ENCODE measurements at places on chromosomes 6 and 20. TPM values are rescaled to one million over a fixed set of nuclear protein-coding genes. Genes with fewer than 3 reads are reported as not detected.

- DNase-seq, result no peak
Observed at GRCh38 chr6:149698175-149698574, 19.7 kb downstream of the LATS1 start.

GRCh38 chr20:32070282-32070681, 18.2 kb downstream of the HCK start:
- DNase-seq, result no peak

The LRFN2 gene
- total RNA-seq, result not detected

The SLC22A7 gene
- not detected for total RNA-seq

The OTOR gene
- total RNA-seq, result not detected
